C1 segment of cervical spinal cord (tissue), 14 donors: ENCODE measurements at places on chromosomes 3 and 15.

DNA sequence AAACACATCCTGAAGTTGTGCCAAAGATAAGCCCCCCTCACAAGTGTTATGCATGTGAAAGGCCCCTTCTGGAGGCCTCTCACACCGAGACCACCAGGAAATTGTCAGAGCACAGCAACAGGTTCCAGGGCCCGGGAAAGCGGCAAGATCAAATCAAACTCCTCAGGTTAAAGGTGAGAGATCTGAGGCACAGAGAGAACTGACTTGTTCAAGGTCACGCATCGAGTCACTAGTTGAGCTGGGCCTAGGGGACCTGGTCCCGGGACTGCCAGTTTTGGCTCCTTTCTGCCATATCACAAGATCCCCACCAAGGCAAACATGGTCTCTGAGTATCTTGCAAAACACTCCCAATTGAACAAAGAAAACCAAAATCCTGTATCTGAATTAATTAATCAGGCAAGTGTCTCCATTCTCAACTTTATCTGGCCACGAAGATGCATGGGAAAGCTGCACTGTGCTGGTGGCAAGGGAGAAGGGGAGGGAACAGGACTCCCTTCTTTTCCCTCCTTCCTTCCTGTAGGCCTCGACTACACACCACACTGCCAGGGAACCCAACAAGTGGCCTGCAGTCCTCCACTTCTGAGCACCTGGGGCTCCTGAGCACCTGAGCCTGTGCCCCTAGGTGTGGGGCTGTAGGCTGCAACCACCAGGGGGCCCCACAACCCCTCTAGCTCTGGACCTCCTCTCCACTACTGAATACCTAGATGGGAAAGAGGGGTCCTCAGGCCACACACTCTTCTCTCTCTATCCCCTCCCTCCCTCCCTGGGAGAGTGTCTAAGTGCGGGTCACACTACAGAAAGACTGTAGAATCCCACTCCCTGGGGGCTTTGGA lies 37.3 kb downstream of the ANP32A start:
- DNase-seq: no peak

- DNase-seq: no peak
Measured at GRCh38 chr15:93105485-93105884, 16.5 kb upstream of the RGMA start.

DNA sequence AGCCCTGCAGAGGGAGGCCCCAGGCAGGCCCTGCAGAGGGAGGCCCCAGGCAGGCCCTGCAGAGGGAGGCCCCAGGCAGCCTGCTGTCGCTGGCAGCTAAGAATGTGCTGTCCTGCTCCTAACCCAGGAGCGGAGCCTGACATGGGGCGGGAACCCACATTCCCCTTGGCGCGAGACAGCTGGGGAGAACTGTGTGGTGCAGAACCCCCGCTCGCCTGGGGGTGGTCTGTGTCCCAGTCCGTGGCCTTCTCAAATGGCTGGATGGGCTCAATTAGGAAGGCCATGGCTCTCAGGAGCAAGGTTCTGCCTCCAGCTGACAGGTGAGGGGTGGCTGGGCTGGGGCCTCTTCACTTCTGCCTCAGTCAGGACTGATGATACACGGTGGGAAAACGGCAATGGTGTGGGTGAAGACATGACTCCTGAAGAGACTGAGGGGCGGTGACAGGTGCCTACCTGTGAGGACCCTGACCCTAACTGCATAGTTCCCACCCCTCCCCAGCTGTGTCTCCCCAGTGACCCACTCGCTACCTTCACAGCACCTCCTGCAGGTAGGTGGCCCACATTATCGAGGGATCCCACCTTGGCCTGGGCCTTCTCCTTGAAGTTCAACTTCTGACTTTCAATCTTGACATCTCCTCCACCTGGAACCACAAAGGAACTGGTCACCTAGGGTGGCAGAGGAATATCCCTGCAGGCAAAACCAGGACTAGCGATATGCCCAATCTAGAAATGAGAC lies 52.0 kb downstream of the DHX30 start:
- no peak for DNase-seq

DNA sequence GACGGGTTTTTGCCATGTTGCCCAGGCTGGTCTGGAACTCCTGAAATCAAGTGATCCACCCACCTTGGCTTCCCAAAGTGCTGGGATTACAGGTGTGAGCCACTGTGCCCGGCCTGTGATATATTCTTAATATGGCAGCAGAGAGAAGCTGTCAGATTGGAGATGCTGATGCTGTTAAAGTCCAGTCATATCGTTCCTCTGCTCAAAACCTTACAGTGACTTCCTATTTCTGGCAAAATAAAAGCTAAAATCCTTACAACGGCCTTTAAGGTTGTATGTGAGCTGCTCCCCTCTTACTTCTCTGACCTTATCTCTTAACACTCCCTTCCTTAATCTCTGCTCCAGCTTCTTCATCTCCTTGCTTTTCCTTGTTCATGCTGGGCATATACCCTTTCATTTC lies 26.6 kb upstream of the MGA start:
- no peak for DNase-seq

DNA sequence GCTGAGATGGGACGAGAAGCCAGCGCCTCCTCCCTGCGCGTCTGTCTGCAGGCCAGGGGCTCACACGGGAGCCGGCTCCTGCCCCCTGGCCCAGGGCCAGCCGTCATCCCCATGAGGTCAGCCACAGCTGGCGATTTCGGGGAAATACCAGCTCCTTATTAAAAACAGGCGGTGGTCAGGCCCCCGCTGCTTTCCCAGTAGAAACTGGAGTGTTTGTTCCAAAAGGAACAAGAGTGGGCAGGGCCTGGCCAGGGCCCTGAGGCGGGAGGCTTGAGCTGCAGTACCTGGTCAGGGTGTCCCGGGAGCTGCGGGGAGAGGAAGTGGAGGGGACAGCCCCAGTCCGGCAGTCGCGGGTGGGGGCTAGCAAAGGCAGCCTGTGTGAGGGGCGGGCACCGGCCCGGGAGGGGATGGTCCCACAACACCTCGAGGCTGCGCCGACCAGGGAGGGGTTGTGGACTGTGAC lies 17.8 kb downstream of the MYL3 start:
- no peak for DNase-seq

GRCh38 chr3:119524931-119525662 lies 26.8 kb downstream of the TIMMDC1 start:
- DNase-seq: no peak

- DNase-seq: no peak
Measured at GRCh38 chr15:51170882-51171633, 76.4 kb upstream of the TNFAIP8L3 start.

DNA sequence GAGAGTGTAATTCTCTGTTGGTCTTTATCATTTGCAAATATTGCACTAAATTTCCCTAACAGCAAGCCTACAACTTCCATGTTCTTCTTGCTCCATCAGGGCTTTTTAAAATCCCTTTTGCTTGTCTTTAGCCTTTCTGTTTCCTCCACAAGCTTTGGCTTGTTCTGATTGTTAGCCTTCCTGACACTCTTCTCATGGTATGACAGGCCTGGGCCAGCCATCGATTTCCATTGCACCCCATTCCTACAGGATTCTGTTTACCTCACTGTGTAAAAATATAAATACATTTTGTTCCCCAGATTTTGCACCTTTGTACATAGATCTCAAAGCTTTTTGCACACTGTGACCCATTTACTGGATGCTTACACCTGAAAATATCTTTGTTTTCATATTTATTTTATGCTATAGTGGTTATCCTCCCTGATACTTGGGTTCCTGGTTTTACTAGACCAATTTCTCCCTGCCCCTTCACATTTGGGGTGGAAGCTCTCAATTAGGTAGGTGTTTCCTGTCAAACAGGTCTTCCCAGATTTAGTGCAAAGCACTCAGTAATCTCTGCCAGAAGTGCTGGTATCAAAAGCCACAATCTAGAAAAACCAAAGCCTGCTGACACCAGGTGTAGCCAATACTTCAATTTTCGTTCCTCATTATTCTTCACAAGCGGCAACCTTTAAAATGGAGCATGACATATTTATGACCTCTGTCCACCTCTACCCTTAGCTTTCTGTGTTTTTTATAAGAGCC lies 57.9 kb upstream of the PPP2R3A start:
- DNase-seq: no peak

DNA sequence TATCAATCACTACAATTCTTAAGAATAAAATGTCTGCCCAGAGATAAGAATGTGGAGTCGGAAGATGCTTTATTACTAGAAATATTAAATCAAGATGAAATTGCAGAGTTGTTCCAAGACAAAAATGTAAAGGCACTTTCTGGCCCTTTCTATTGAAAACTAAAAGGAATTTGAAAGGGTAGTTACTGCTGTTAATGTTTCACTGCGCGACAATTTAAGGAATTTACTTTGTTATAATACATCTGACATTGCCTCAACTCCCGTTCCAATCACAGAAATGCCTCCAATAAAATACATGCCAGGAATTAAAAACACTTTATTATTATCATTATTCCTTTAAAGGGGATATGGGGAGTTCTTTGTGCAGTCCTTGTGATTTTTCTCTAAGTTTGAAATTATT lies 26.4 kb downstream of the RSL24D1 start:
- DNase-seq: no peak

DNA sequence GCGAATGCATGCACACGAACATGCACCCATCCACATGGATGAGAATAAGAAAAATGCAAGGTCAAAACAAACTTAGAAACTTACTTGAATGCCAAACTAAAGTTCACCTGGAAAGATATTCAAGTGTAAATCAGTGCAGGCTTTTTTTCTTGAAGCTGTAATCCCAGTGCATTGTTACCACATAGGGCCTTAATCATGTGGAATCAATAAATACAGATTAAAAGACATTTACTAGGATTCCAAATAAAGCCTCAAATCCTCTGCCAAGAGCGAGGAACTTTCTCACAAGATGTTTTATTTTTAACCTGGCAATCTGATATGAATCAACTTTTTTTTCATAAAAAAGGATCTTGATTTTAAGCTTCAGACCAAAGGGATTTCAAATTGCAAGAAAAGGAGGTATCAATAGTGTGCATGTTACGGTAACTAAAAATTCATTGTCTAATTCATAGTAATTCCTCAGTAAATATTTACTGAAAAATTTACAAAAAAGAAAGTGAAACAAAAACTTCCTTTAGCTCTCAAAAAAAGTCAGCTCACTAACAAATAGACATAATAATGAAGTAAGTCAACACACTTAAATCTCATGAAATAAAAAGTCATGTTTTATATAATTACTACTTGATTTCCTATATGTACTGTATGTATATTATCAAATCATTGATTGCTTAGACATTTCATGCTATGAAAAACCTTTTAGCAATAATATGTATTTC lies 978.6 kb downstream of the PLOD2 start:
- no peak for DNase-seq

DNA sequence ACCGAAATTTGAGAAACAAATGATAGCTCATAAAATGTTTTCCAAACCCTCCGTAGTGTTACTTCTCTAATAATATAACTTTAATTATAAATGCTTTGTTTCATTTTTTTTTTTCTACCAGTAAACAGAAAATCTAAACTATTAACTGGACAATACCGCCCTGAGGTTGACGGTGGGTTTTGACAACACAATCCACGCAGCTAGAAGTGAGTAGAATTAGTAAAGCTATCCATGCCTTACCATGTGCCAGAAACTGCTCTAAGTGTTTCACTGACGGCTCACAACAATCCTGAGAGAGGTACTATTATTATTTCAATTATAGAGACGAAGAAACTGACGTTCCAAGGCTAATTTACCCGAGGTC lies 410 bp downstream of the NDUFAF1 start:
- DNase-seq: no peak

- DNase-seq: no peak
Measured at GRCh38 chr3:64056606-64057180, 33.4 kb upstream of the PSMD6 start.

DNA sequence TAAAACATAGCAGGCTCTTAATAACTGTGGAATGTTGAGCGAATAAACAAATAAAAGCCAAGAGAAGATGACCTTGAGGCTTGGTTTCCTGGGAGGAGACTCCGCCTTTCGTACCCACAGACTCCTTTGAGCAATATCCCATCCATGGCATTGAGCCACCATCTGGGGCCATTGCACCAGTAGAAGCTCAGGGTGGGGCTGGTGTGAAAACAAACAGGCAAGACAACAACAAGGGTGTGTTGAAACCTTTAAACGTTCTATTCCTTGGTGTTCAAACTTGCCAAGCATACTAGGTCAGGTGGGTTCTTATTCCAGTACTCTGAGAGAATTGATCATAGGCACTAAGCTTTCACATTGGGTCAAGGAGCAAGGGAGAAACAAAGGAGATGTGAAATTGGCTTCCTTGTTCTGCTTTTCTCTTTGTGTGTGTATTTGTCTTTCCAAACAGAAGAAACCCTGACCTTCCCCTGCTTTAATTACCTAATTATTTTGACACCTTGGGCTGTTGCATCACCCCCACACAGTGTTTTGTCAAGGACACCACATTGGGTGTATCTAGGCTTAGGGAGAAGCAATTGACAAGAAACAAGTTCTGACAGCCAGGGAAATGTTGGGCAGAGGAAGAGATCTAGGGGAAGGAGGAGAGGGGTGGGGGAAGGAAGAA lies 105.1 kb upstream of the BCL6 start:
- DNase-seq: no peak

- peak; percentile 25 for DNase-seq
Measured at GRCh38 chr3:187319699-187320302, 28.3 kb upstream of the MASP1 start.

DNA sequence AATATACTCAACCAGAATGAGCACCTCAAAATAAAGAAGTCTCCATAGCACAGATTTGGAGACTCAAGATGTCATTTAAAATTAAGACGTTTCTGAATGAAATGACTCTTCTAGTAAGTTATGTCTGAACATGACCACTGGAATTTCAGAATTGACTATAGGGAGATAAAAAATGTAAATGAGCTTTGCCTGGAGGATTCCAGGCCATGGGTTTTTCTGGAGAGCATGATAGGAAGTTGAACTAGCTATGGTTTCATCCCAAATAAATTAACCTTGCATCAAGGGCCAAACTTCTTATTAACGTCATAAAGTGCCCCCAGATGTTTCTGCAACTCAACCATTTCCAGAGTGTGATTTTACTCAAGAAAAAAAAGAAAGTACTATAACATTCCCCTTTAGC lies 222.6 kb upstream of the NR2F2 start:
- DNase-seq: no peak

- no peak for DNase-seq
Measured at GRCh38 chr15:32998979-32999672, 195.4 kb downstream of the FMN1 start.

GRCh38 chr3:87088430-87088992 lies 97.6 kb upstream of the VGLL3 start:
- no peak for DNase-seq

DNA sequence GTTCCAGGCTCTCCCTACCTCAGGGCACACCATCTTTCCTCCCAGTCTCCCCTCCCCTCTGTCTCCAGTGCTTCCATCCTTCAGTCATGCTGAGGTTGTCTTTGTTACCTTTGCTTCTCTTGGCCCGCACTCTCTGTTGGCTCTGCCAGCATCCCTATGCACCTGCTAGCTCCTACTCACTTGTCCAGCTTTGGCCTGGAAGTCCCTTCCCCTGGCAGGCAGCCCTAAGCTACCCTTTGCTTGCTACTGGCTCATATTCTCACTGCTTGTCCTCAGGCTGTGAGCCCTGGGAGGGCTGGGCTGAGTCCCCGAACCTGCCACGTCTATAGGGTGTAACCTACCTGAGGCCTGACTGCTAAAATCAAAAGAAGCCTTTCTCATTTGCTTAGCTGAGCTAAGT lies 122.7 kb downstream of the PGPEP1L start:
- no peak for DNase-seq
